Common myeloid progenitor, CD34-positive (primary cell): ENCODE measurements at places on chromosomes 7 and 10.

GRCh38 chr10:34996843-34997242 is 93.3 kb downstream of the CUL2 start:
- peak; percentile 23 for DNase-seq

GRCh38 chr10:110780704-110781103 is 91.0 kb upstream of the PDCD4 start:
- no peak for DNase-seq

GRCh38 chr7:139361523-139361922 is 1.8 kb downstream of the LUC7L2 start:
- DNase-seq: no peak

DNA sequence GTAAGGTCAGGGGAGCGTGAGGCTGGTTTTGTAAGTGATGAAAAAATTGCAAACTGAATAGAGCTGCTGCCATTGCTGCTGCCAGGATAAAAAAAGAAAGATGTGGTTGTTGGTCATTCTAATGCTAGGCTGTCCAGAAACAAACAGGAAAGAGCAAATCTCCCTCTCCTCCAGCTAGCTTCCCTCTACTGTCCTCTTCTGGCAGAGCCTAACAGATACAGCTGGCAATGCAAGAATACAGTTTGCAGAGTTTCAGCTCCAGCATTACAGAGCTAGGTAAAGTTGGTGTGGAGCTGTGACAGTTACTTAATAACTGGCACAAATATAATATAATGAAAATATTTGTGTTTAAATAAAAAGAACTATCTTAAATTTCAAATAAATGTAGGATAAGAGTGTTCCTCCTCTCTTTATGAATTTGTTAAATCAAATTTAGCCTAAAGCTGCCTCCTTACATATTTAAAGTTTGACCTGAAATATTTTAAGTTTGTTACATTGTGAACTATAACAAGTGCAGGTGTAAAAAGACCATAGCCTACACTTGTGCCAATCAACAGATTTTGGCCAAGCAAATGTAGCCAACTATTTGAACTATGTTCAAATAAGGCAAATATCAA is 407.7 kb downstream of the SH2D4B start:
- DNase-seq: peak; percentile 10

DNA sequence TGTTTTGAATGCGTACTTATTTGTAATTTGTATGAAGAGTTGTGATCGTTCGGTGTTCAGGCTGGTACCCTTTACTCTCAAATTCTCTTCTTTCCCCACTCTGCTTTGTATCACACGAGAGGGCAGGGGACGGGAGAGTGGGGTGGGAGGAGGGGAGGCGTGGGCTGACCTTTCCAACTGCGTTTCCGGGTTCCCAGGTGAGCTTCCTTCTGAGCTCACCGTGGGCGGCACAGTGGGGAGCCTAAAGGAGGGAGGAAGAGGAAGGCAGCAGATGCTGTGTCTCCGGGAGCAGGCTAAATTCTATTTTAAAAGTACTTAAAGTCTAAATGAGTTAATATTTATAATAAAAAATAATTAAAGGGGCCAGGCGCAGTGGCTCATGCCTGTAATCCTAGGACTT is 7.4 kb upstream of the XRCC2 start:
- DNase-seq: no peak

DNA sequence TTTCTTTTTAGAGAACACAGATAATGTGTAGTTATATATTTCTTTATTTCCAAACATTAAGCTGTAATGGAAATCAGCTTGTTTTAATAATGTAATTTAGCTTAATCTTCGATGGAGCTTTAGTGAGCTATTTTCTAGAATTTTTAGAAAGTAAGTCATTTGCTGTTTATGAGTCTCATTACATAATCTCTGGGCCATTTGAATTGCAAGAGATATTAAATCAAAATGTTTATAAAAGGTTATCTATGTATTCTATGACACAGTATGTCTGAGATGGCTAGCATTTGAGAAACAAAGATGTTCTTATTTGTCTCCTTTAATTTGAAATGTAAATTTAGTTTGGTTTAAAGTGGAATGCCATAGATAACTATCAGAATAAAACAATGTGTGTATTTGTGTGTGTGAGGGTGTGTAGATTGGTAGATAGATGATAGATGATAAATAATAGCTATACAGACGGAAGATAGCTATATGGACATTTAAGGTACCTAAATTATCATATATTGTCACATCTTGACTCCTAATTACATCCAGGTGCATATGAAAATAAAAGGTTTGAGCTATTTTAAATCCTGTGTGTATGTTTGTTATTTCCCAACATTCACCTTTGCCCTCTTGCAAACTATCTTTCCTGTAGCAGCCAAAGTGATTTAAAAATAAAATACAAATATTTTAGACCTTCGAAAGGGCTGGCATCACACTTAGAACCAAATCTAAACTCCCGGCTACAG is 478.0 kb upstream of the KLF6 start:
- DNase-seq: no peak

- DNase-seq: no peak
These were observed 61.9 kb downstream of the RGS10 start for GRCh38 chr10:119480667-119481066.
